ENCODE measurements at places on chromosomes 7 and 10.

GRCh38 chr7:90839316-90839715, 243.2 kb downstream of the CDK14 start:
- no peaks in the 10 kb centered on the region for H3K36me3 ChIP-seq
- no peak overlapping the region for H3K4me3 ChIP-seq

DNA sequence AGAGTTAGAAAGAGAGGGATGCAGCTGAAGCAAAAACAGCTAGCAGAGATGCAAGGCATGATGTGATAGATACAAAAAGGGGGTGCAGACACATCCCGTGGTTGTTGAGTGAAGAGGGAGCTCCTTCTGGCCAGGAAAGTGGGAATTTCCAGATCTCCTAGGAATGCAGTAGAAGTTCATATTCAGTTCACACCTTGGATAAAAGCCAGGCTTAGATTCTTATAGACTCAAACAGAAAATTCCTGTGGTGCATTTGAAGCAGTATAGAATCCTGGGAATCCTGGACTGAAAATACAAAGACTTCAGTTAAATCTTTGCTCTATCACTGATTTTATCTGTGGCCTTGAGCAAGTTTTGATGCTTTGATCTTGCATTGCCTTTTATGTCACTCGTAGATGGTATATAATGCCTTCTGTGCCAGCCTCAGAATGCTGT, 33.9 kb downstream of the SGPL1 start:
- peaks cover 18% of the 10 kb centered on the region for H3K4me1 ChIP-seq
- no peak overlapping the region for H3K27ac ChIP-seq
- peaks cover 40% of the 10 kb centered on the region for H3K36me3 ChIP-seq
- no peak overlapping the region for H3K4me3 ChIP-seq

DNA sequence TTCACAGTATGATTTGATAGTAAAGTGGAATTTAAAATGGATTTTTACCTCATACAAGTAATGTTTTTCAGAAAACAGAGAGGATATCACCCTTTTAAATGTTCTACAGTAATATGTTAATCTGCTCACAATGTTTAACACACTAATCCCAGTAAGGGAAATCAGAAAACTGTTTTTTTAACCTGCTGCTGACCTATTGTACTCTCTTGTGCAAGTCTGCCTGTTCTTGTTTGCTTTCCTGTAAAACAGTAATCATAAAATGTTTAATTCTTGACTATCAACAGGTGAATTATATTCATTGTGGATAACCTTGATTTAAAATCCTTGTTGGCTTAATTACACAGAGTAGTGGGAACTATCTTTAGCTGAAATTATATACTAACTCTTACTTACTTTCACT, 126.4 kb downstream of the GNAT3 start:
- no peaks in the 10 kb centered on the region for H3K36me3 ChIP-seq
- DNase-seq, result no peak
- H3K4me3 ChIP-seq, result no peak overlapping the region
- peak overlapping the region; percentile 14 for H3K27ac ChIP-seq
- H3K4me1 ChIP-seq, result no peaks in the 10 kb centered on the region

DNA sequence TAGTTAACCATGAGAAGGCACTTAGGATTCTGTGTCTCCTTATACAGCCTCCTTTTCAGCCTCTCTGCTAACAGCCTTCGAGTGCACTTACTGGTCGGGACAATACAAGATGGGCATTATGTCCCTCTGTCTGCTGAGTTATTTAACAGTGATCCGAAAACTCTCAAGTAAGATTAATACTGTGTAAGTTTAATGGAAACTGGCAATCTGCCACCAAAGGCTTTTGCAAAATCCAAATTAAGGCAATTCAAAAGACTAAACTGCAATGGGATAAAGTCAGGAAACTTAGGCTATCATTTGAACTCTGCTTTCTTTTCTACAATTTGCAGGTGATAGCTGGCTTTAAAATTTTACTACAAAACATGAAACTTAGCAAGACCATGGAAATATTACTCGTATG, 477.8 kb downstream of the TFEC start:
- no peak for DNase-seq
- H3K36me3 ChIP-seq, result no peaks in the 10 kb centered on the region
- H3K4me3 ChIP-seq, result no peak overlapping the region
- H3K27ac ChIP-seq, result no peak overlapping the region

DNA sequence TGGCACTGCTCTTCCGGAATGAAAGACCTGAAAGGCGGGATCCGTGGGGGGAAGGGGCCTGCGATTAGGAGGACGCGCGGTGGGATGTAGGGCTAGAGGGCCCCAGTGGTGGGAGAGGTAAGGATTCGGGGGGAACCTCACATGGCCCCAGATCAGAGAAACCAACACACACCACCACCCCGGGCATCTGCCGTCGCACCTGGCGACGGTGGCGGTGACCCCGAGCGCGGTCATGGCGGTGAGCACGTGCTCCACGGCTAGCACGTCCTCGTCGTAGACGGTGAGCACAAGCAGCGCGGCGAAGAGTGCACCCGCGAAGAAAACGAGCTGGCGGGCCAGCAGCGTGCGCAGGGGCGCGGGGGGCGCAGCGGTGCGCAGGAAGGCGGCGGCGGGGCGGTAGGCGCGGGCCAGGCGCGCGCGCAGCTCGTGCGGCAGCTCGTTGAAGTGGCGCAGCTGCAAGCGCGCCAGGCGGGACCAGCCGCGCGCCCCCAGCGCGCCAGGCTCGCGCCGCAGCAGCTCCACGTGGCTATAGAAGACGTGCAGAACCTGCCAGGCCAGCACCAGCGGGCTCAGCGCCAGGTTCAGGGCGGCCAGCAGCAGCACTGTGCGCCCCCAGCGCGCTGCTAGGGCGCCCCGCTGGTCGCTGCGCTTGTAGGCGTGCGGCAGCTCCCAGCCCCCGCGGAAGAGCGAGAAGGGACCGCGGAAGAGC, 5.7 kb downstream of the ATG9B start:
- DNase-seq, result no peak
- H3K36me3 ChIP-seq, result no peaks in the 10 kb centered on the region
- H3K27ac ChIP-seq, result no peak overlapping the region
- H3K27me3 ChIP-seq, result peaks cover 74% of the 10 kb centered on the region
